ENCODE measurements at places on chromosomes 4 and X.

GRCh38 chr4:53821179-53821851, 230.0 kb upstream of the LNX1 start:
- DNase-seq: no peak

- DNase-seq: no peak
Observed at GRCh38 chrX:14598330-14598729, 69.0 kb downstream of the GLRA2 start.

GRCh38 chr4:22047793-22048192, 99.2 kb upstream of the KCNIP4 start:
- DNase-seq: no peak

DNA sequence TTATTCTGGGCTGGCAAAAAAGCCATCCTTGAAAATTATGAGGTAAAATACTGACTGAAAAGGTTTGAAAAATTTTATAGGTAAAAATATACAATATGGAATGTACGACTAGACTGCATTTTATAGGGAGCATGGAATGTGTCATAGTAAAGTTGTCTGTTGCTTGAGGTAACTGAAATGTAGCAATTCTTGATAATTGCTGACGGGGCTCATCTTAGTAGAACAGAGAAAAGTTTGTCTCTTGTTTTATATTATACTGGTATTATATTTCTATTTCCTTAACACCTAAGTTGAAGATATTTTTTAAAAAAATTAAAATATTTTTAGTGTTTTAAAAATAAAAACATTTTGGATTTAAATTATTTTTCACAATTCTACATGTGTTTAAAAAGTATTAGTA, 11.0 kb downstream of the GRIA2 start:
- DNase-seq: no peak

GRCh38 chr4:152368001-152368400, 167.9 kb downstream of the FBXW7 start:
- no peak for DNase-seq

DNA sequence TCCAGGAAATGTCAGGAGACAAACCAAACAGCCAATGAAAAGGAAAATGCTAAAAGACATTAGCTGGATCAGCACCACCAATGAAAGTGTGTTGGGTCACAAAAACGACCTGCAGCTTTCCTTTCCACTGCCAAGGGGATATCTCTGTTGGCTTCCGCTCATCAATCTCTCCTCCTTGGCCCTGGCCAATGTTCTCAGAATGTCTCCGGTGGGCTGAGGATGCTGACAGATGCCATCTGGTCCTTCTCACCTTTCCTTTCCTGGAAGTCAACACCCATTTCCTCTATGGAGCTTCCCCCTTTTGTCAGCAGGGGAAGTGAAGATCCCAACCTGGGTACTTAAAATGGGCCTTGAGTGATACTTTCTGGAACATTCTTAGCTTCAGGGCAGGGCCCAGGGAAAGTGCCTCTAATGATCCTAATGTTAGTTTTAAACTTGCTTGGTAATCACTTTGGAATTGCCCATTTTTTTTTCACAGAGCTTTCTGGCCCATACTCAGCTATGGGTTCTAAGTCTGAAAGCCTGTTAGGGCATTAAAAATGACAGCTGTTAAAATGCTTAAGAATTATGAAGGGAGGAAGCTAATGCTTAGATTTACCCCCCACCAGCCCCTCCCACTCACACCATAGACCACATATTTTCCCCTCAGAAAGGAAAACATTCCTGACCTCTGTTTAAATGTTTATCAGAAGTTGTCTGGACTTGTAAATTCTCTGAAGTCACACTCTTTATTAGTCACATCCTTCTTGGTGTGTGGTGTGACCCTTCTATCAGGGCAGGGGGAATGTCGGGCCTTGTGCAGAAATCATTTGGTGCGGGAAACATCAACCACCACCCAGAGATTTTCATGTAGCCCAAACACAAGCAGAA, 29.2 kb downstream of the IGFBP7 start:
- no peak for DNase-seq
